HS-27A (cell line): ENCODE measurements at places on chromosomes 1 and 21.

DNA sequence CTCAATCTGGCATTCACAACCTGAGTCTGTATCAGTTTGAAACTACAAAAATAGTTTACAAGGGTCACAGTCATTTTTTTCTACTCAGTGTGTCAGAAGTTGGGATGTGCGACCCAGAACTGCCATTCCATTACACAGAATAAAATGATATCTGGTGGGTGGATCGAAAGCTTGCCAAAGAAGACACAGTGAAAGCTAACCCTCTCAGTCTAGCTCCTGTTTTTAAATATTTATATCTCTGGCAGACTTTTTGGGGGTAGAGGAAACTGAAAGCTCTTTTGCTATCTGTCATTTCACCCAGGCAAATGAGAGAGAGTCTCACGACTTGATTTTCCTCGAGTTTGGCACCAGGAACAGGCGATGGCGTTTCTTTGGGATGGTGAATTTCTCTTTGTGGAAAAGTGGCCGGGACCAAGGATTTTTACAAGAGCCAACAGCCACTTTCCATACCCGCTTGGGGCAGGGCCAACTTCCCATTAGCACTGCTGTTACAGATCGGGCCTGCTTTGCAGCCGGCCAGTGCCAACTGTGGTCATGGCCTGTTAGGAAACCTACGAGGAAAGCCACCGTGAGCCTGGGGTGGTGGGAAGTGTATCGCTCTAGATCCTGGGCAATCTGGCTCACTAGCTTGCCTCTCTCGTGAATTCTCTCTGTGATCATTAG lies 185.5 kb upstream of the NFIA start:
- DNase-seq = no peak

DNA sequence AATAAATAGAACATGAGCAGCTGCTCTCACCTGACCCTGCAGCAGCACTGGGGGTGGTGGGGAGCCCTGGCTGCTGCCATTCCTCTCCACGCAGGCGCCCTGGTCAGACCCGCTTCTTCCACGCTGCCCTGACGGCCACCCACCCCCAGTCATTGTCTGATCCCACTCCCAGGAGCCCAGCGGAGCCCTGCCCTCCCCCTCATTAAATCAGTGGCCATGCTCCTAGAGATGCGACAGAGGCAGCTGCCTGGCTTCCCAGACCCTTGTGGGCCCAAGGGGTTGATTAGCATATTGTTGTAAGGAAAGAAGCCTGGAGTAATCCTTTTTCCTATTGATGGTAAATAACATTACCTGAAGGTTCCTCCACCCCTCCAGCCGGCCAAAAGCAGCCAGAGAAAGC lies 301.5 kb downstream of the RRAGC start:
- no peak for DNase-seq

DNA sequence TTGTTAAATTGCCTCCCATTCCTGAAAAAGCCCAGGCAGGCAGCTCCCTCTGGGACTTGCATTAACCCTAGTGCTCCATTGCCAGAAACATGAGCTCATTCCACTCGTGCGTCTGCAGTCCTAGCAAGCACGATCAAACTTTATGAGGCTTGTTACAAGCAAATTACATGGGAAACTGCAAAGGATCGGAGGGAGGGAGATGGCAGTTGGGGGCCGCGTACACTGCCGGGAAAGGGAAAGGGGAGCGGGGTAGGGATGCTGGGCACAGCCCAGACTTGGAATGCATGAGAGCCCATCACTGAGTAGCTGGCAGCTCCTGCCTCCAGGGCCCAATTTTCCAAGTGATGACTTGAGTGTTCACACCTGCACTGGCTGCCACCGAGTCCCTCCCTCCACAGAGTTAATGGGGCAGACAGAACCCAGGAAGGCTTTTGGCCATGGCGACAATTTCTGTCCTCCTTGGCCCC lies 169.9 kb downstream of the BRINP2 start:
- DNase-seq = no peak

- no peak for DNase-seq
These were observed 11.3 kb downstream of the ARHGEF11 start for GRCh38 chr1:157034137-157034800.

DNA sequence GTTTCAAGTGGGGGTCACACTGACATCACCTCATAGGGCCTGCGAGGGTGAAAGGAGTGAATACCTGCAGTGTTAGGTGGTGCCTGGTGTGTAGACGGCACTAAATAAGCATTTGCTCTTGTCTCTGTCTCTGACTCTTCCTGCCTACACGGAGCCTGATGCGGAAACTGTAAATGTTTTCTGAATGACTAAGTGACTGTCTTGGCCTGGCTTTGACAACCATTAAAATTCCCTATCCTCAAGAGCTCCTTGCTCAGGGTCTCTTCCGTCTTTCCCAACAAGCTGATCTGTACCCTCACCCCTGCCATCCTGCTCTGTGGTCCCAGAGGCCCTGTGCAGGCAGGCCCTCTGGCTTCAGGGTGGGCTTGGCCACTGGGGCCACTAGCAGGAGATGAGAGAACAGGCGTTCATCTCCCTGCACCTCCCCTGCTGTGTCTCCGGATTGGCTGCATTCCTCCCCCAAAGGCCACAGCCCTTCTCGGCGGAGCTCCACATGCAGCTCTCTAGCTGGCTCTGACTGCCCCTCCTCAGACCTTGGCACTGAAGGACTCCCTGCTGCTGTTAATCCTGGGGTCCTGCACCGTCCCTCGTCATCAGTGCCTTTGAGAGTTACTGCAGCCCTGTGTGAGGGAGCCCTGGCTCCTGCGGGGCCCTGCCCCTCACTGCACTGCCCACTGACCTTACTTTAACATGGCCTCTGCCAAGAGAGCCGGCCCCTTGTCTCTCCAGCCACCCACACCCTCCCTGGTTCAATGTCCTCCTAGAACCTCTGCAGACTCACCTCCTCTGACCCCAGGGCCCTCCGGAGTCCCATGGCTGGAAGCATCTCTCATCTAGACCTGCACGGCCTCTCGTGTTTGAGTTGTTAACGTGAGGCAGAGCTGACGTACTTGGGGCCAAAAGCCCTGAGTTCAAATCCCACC lies 211.1 kb downstream of the MATN1 start:
- DNase-seq = no peak
